ENCODE measurements at places on chromosomes 1 and 21.

DNA sequence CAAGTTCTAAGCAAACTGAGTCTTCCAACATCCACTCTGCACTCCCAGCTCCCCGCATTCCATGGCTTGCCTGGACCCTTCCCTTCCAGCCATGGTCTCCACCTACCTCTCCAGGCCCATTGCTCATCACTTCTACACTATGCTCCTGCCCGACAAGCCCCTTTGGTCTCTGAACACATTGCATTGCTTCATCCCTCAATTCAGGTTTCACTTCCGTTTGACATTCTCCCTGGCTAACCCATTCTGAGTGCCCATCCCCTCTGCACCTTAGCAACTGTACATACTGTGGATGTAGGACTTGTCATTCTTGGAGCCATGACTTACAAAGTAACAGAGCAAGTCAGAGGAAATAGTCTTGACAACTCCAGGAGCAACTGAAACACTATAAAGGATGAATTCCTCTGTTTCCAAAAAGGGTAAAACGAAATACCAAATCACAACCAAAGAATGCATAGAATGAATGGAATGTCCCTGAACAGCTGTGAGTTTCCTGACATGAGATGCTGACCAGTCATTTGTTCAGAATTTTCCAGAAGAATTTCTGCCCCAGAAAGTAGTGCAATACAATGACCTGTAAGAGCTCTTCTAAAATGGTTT is 66.7 kb downstream of the KCNJ6 start:
- no peaks in the 10 kb centered on the region for H3K36me3 ChIP-seq
- H3K4me1 ChIP-seq: peaks cover 1% of the 10 kb centered on the region
- no peak overlapping the region for H3K27ac ChIP-seq

DNA sequence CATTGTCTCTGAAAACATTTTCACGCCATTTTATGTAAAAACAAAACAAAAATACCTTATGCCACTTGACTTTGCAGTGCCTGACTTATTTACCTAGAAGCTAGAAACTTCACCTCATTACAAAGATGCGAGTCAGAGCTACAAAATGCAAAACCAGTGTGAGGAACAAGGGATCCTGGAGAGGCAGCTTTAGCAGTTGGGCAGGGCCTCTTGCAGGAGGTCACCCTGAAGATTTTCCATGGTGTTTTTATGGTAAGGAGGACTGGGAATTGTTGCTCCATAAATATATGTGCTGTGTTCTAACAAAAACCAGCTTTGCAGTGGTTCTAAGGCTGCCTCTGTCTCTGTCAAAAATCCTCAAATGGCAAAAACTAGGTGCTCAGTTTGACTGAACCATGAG is 36.4 kb upstream of the TARBP1 start:
- H3K27ac ChIP-seq: no peak overlapping the region
- DNase-seq: no peak
- no peaks in the 10 kb centered on the region for H3K36me3 ChIP-seq
- no peaks in the 10 kb centered on the region for H3K27me3 ChIP-seq
- no peaks in the 10 kb centered on the region for H3K4me1 ChIP-seq

DNA sequence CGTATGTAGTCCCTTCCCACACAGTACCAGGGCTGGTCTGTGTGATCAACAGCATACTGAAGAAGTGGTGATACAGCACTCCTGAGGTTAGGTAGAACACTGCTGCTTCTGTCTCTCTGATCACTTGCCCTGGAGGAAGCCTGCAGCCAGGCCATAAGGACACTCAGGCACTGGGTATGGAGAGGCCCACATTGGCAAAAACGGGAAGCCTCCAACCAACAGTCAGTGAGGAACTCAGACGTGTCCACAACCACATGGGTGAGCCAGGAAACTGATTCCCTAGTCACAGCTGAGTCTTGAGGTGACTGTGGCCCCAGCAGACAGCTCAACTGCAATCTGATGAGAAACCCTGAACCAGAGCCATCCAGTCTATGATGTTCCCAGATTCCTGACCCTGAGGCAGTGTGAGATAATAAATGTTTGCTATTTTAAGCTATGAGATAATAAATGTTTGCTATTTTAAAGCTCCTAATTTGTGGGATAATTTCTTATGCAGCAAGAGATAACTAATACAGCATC is 62.5 kb downstream of the COQ8A start:
- no peaks in the 10 kb centered on the region for H3K36me3 ChIP-seq
- no peaks in the 10 kb centered on the region for H3K4me1 ChIP-seq
- no peak for DNase-seq
- no peaks in the 10 kb centered on the region for H3K27me3 ChIP-seq
- no peak overlapping the region for H3K27ac ChIP-seq

- no peaks in the 10 kb centered on the region for H3K4me1 ChIP-seq
- H3K4me3 ChIP-seq: no peak overlapping the region
- H3K27me3 ChIP-seq: no peaks in the 10 kb centered on the region
These were observed 90.6 kb downstream of the TLR5 start for GRCh38 chr1:223052462-223052861.

GRCh38 chr1:230572121-230573105 is 69.9 kb upstream of the COG2 start:
- no peak overlapping the region for H3K4me3 ChIP-seq
- H3K27ac ChIP-seq: no peak overlapping the region
- no peaks in the 10 kb centered on the region for H3K4me1 ChIP-seq
- no peak for DNase-seq
- H3K27me3 ChIP-seq: no peaks in the 10 kb centered on the region

- H3K27me3 ChIP-seq: no peaks in the 10 kb centered on the region
- peaks cover 10% of the 10 kb centered on the region for H3K4me1 ChIP-seq
- no peak for DNase-seq
- no peak overlapping the region for H3K27ac ChIP-seq
These were observed 11.1 kb downstream of the ADGRB2 start for GRCh38 chr1:31752952-31753475.

DNA sequence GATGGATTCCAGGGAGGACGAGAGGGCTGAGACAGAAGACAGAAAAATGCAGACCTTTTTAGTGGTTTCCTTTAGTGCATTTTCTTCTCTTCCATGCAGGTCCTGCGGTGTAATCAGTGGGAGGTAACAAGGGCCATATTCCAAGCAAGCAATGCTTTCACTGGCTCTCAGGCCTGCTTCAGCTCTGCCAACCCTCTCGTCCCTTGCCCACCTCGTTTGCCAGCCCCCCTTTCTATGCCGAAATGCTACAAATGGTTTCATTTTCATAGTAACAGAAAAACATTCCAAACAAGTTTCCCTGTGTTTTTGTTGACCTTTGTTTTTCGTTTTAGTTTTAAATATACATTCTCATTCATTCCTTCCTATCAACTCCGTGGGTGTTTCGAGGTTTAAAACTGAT is 443.1 kb downstream of the TTLL7 start:
- no peak overlapping the region for H3K27ac ChIP-seq
- peaks cover 2% of the 10 kb centered on the region for H3K4me1 ChIP-seq
- no peak overlapping the region for H3K4me3 ChIP-seq
- no peak for DNase-seq
- no peaks in the 10 kb centered on the region for H3K36me3 ChIP-seq

DNA sequence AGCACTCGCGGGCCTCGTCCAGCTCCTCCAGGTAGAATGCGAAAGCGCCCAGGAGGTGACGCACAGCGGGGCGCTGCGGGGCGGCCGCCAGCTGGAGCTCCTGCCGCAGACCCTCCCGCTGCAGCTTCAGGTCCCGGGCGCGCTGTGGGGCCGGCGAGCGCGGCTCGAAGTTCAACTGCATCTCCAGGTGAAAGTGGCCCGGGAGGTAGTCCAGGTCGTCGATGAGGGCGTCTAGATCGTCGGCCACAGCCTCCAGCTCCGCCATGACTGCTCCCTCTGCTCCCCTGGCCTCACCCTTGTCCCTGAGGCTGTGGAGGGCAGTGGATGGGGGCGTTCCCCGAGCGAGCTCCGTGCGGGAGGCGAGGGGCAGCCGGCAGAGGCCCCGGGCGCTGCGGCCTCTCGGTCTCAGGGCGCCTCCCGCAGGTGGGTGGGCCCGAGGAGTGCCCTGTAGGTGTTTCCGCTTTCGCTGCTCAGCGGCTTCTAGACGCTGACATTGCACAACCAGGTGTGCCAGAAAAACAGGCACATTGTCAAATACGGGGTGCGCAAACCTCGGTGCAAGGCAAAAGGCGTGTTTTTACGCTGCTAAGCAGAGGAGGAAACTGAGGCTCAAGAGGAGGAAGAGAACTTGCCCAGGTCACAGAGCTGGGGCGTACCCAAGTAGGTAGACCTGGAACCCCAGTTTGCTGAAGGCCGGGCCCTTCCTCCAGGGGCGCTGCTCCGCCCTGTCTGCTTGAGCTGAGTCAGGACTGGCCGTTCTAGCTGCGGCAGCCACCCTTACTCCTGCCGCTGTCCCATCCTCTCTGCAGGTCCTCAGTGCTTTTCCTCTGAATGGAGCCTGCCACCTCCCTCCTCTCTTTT is at the start of gene TTC22:
Gene TTC22 (minus strand): TSS at position 425 of the 861 bp plus-strand sequence. CDS start 160 bp downstream, at position 265.
- peak within 1 kb of the TSS; percentile 18 for H3K4me3 ChIP-seq
- H3K27me3 ChIP-seq: no peaks in the 10 kb centered on the region
- no peaks in the 10 kb centered on the region for H3K36me3 ChIP-seq
- DNase-seq: no peak
- H3K27ac ChIP-seq: no peak within 1 kb of the TSS

- DNase-seq: no peak
- H3K4me3 ChIP-seq: no peak overlapping the region
- H3K27me3 ChIP-seq: no peaks in the 10 kb centered on the region
- H3K27ac ChIP-seq: no peak overlapping the region
These were observed 192.4 kb upstream of the RNPC3 start for GRCh38 chr1:103333141-103333540.

- DNase-seq: no peak
- H3K27me3 ChIP-seq: no peaks in the 10 kb centered on the region
- H3K27ac ChIP-seq: no peak within 1 kb of the TSS
- 0 out of 2 replicates have a peak, but pooled peaks cover under 1% of the 10 kb centered on the region for H3K4me1 ChIP-seq
- no peaks in the 10 kb centered on the region for H3K36me3 ChIP-seq
These were observed at the start of gene VSIG8 for GRCh38 chr1:159862557-159862956. Gene VSIG8, minus strand, starts transcription at chr1:159862657. Its CDS starts 136 bp downstream, at chr1:159862521.

- H3K4me1 ChIP-seq: peaks cover 6% of the 10 kb centered on the region
- no peak overlapping the region for H3K27ac ChIP-seq
- no peaks in the 10 kb centered on the region for H3K36me3 ChIP-seq
- DNase-seq: no peak
These were observed 17.0 kb upstream of the ALDH4A1 start for GRCh38 chr1:18919197-18919905.

- H3K27ac ChIP-seq: no peak overlapping the region
- H3K4me1 ChIP-seq: no peaks in the 10 kb centered on the region
- no peaks in the 10 kb centered on the region for H3K36me3 ChIP-seq
These were observed 209.6 kb upstream of the HOOK1 start for GRCh38 chr1:59605184-59605583.

DNA sequence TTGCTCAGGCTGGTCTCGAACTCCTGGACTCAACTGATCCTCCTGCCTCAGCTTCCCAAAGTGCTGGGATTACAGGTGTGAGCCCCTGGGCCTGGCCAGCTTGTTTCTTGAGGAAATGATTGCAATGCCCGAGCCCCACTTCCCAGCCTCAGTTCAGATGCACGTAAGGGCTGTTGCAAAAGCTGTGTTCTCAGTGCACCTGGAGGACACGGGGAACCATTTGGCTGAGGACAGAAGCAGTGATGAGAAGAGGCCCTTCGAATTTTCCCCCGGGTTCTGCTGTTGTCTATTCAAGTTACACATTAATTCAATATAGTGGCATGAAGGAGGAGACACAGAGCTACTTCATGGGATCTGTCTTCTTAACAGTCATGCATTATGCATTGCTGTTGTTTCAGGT is 78.8 kb upstream of the WDR26 start:
- no peak overlapping the region for H3K4me3 ChIP-seq
- H3K27ac ChIP-seq: no peak overlapping the region
- H3K36me3 ChIP-seq: no peaks in the 10 kb centered on the region
- H3K4me1 ChIP-seq: no peaks in the 10 kb centered on the region
- H3K27me3 ChIP-seq: no peaks in the 10 kb centered on the region

- H3K4me1 ChIP-seq: peaks cover 1% of the 10 kb centered on the region
- no peak overlapping the region for H3K27ac ChIP-seq
- H3K36me3 ChIP-seq: no peaks in the 10 kb centered on the region
- no peak overlapping the region for H3K4me3 ChIP-seq
- no peak for DNase-seq
These were observed 55.6 kb downstream of the UCK2 start for GRCh38 chr1:165883056-165883455.

GRCh38 chr1:9612162-9612845 is 23.6 kb downstream of the TMEM201 start:
- no peak for DNase-seq
- H3K36me3 ChIP-seq: peaks cover 22% of the 10 kb centered on the region
- no peaks in the 10 kb centered on the region for H3K4me1 ChIP-seq
- no peaks in the 10 kb centered on the region for H3K27me3 ChIP-seq

DNA sequence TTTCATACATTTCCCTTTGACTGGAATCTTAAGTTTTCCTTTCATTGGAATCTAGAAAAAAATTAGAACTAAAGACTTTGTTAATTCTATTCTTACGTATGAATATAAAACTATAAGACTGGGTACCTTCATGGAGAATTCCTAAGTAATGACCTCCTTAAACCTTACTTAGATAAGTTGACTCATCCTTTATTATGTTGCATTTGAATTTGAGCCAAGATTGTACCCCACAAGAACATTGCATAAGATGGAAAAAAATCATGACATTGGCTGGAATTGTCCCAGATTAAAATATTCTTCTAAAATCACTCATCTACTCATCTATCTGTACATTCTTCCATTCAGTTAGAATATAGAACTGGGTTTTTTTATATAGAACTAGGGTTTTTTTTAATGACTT is 137.4 kb downstream of the C1orf21 start:
- no peaks in the 10 kb centered on the region for H3K36me3 ChIP-seq
- no peaks in the 10 kb centered on the region for H3K4me1 ChIP-seq
- H3K27ac ChIP-seq: no peak overlapping the region
- no peak for DNase-seq
- no peaks in the 10 kb centered on the region for H3K27me3 ChIP-seq

GRCh38 chr1:20740781-20741180 is 8.3 kb upstream of the SH2D5 start:
- H3K4me1 ChIP-seq: no peaks in the 10 kb centered on the region
- no peak overlapping the region for H3K27ac ChIP-seq
- H3K27me3 ChIP-seq: no peaks in the 10 kb centered on the region
- no peak overlapping the region for H3K4me3 ChIP-seq

- H3K4me1 ChIP-seq: peaks cover 8% of the 10 kb centered on the region
- H3K4me3 ChIP-seq: no peak overlapping the region
- peak; percentile 50 for DNase-seq
- no peaks in the 10 kb centered on the region for H3K27me3 ChIP-seq
- no peaks in the 10 kb centered on the region for H3K36me3 ChIP-seq
These were observed 61.4 kb upstream of the LRRN2 start for GRCh38 chr1:204746838-204747442.

- H3K27me3 ChIP-seq: no peaks in the 10 kb centered on the region
- DNase-seq: no peak
- H3K36me3 ChIP-seq: no peaks in the 10 kb centered on the region
- no peak overlapping the region for H3K4me3 ChIP-seq
- peaks cover 3% of the 10 kb centered on the region for H3K4me1 ChIP-seq
These were observed 6.1 kb downstream of the ATP1A1 start for GRCh38 chr1:116379057-116379630.

GRCh38 chr1:87449348-87449963 is 120.8 kb downstream of the LMO4 start:
- no peak overlapping the region for H3K4me3 ChIP-seq
- no peaks in the 10 kb centered on the region for H3K27me3 ChIP-seq
- no peaks in the 10 kb centered on the region for H3K36me3 ChIP-seq
- DNase-seq: no peak

- DNase-seq: no peak
- H3K36me3 ChIP-seq: no peaks in the 10 kb centered on the region
- H3K4me1 ChIP-seq: peaks cover 4% of the 10 kb centered on the region
- no peaks in the 10 kb centered on the region for H3K27me3 ChIP-seq
These were observed 70.8 kb upstream of the CLDN14 start for GRCh38 chr21:36550761-36551160.
